ENCODE measurements at places on chromosomes 12 and 14. TPM values are rescaled to one million over a fixed set of nuclear protein-coding genes. Genes with fewer than 3 reads are reported as not detected.

GRCh38 chr14:38385343-38385742 is 129.4 kb upstream of the CLEC14A start:
- H3K27me3 ChIP-seq, result no peaks in the 10 kb centered on the region
- no peak for DNase-seq
- no peaks in the 10 kb centered on the region for H3K36me3 ChIP-seq
- no peak overlapping the region for H3K4me3 ChIP-seq
- H3K4me1 ChIP-seq, result peaks cover 7% of the 10 kb centered on the region

- no peak overlapping the region for H3K27ac ChIP-seq
- H3K4me3 ChIP-seq, result no peak overlapping the region
- H3K36me3 ChIP-seq, result peaks cover 17% of the 10 kb centered on the region
- H3K27me3 ChIP-seq, result no peaks in the 10 kb centered on the region
- no peaks in the 10 kb centered on the region for H3K4me1 ChIP-seq
- no peak for DNase-seq
Observed at GRCh38 chr14:73272393-73272792, 35.1 kb downstream of the PAPLN start.

- H3K4me1 ChIP-seq, result no peaks in the 10 kb centered on the region
- no peak overlapping the region for H3K27ac ChIP-seq
- no peak for DNase-seq
- H3K27me3 ChIP-seq, result no peaks in the 10 kb centered on the region
Observed at GRCh38 chr14:72818998-72819397, 74.9 kb downstream of the DPF3 start.

DNA sequence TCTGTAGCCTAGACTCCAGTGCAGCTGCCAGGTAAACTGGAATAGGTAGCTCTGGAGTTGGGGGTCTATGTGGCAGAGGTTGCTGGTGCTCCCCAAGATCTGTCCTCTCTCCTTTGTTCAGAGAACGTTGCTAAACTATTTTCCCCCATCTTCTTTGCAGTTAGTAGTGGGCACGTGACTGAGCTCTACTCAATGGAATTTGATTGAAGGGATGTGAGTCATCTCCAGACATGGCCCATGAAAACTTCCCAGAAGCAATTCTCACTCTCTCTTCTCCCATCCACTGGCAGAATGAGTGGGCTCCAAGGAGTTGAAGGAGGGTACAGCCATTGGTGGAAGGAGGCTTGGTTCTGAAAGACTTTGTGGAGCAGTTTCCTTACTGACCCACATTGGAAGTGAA is 44.0 kb downstream of the PAH start:
- H3K27ac ChIP-seq, result no peak overlapping the region
- H3K4me3 ChIP-seq, result no peak overlapping the region
- H3K36me3 ChIP-seq, result no peaks in the 10 kb centered on the region

DNA sequence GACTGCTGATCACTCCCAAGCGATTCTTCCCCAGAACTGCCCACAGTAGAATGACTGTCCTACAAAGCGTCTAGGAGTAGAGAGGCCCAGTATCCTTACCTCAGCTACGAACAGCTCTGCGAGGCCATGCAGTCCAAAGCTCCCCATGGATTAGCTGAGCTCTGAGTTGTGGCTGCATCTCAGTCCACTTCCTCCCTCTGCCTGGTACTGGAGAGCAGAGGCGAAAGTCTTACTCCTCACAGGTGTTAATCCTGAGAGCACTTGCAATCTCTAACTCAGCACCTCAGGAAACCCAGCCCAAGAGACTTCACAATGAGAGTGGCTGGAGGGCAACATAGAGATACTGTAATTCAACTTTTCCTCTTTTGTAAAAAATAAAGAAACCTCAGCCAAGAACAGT is 493.1 kb downstream of the BCAT1 start:
- no peak overlapping the region for H3K27ac ChIP-seq
- no peaks in the 10 kb centered on the region for H3K27me3 ChIP-seq
- H3K4me3 ChIP-seq, result no peak overlapping the region
- no peaks in the 10 kb centered on the region for H3K36me3 ChIP-seq
- H3K4me1 ChIP-seq, result no peaks in the 10 kb centered on the region

DNA sequence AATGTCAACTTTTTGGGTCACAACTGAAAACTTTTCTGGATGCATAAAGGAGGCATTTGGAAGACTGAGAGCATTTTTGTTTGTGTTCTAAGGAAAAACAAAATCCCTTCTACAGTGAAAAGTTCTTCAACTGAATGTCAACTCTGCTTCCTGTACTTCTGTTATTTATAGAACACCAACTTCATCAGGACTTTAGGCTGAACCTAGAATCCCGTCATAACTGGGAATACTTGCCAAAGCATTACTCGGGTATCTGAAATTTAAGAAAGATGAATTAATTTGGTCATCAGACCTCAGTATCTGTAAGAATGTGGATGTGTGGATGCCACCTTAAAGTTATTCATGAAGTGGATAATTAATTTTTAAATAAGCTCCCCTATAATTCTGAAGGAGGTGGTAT is 73.2 kb downstream of the FERMT2 start:
- peaks cover 86% of the 10 kb centered on the region for H3K36me3 ChIP-seq
- DNase-seq, result no peak
- no peak overlapping the region for H3K4me3 ChIP-seq
- no peaks in the 10 kb centered on the region for H3K27me3 ChIP-seq

DUSP16 gene
- 13.8 TPM for total RNA-seq

SVOP gene
- total RNA-seq, result 0.83 TPM

LIN7A gene
- 10.7 TPM for total RNA-seq

Measured in sigmoid colon (tissue), 7 donors.